Progenitor cell of endocrine pancreas (in vitro differentiated cells): ENCODE measurements at places on chromosomes 4 and X. TPM values are rescaled to one million over a fixed set of nuclear protein-coding genes. Genes with fewer than 3 reads are reported as not detected.

The MBNL3 gene
- total RNA-seq = 8.2 and 9.7 TPM in 2 replicates

The XPNPEP2 gene
- total RNA-seq = 0.11 TPM in 1 of 2 replicates, not detected in the other

The CT45A3 gene
- not detected in 2 replicates for total RNA-seq

The AREG gene
- total RNA-seq = 2.2 and 3.6 TPM in 2 replicates

The VEGFD gene
- 0.22 and 0.47 TPM in 2 replicates for total RNA-seq

The EIF2S3 gene
- 473 and 501 TPM in 2 replicates for total RNA-seq

The UBE2K gene
- 105 and 110 TPM in 2 replicates for total RNA-seq

The LAGE3 gene
- total RNA-seq = 12.8 and 13.5 TPM in 2 replicates

The FAM149A gene
- total RNA-seq = 12.0 and 13.5 TPM in 2 replicates

The DACH2 gene
- total RNA-seq = 1.5 and 3.6 TPM in 2 replicates

The CLDN22 gene
- total RNA-seq = not detected in 2 replicates

The WDR19 gene
- total RNA-seq = 80.5 and 81.3 TPM in 2 replicates

The RASL11B gene
- total RNA-seq = 9.3 and 9.7 TPM in 2 replicates

The SATL1 gene
- 0.36 and 0.51 TPM in 2 replicates for total RNA-seq

The MFSD8 gene
- total RNA-seq = 28.7 and 32.6 TPM in 2 replicates

The CT45A6 gene
- not detected in 2 replicates for total RNA-seq

The TMEM144 gene
- total RNA-seq = 11.9 and 15.4 TPM in 2 replicates

The DOCK11 gene
- total RNA-seq = 5.8 TPM in 2 replicates

The ADH7 gene
- total RNA-seq = not detected in 2 replicates

The AGTR2 gene
- total RNA-seq = not detected in 2 replicates

The ASMT gene
- 0.36 TPM in 1 of 2 replicates, not detected in the other for total RNA-seq

The AWAT2 gene
- total RNA-seq = not detected in 2 replicates

The STBD1 gene
- total RNA-seq = 1.9 TPM in 2 replicates

The SPANXD gene
- total RNA-seq = not detected in 2 replicates

The CT45A5 gene
- total RNA-seq = not detected in 2 replicates

The LIMCH1 gene
- 12.7 and 19.4 TPM in 2 replicates for total RNA-seq

The TMPRSS11A gene
- not detected in 2 replicates for total RNA-seq

The NEUROG2 gene
- total RNA-seq = not detected in 2 replicates

The NHSL2 gene
- 3.4 and 4.8 TPM in 2 replicates for total RNA-seq

The HSFX3 gene
- total RNA-seq = not detected in 2 replicates

The PCDH10 gene
- total RNA-seq = 0.53 and 0.69 TPM in 2 replicates

The C4orf54 gene
- total RNA-seq = not detected in 2 replicates

The ASB11 gene
- total RNA-seq = not detected in 2 replicates

The CITED1 gene
- total RNA-seq = 1.1 and 2.0 TPM in 2 replicates

The JAKMIP1 gene
- total RNA-seq = 0.89 and 0.93 TPM in 2 replicates

The DNAJB14 gene
- total RNA-seq = 40.7 and 41.7 TPM in 2 replicates

The EPHA5 gene
- total RNA-seq = 0.04 TPM in 1 of 2 replicates, not detected in the other

The SLC34A2 gene
- total RNA-seq = 1.1 and 2.2 TPM in 2 replicates

The TEX11 gene
- total RNA-seq = 6.5 and 7.2 TPM in 2 replicates

The PHOX2B gene
- total RNA-seq = not detected in 2 replicates

The GNRHR gene
- not detected in 2 replicates for total RNA-seq

The PABPC4L gene
- total RNA-seq = 4.3 and 4.5 TPM in 2 replicates

The TREX2 gene
- 0.24 and 0.41 TPM in 2 replicates for total RNA-seq

The GAB3 gene
- 0.13 and 0.14 TPM in 2 replicates for total RNA-seq

The GYPA gene
- not detected in 2 replicates for total RNA-seq

The SSX4B gene
- not detected in 2 replicates for total RNA-seq

The FGF2 gene
- 2.7 and 2.9 TPM in 2 replicates for total RNA-seq
